Endothelial cell of umbilical vein (primary cell): ENCODE measurements at places on chromosomes 13 and 19. TPM values are rescaled to one million over a fixed set of nuclear protein-coding genes. Genes with fewer than 3 reads are reported as not detected.

- no peaks in the 10 kb centered on the region for H3K27me3 ChIP-seq
- no peak overlapping the region for H3K27ac ChIP-seq
- H3K36me3 ChIP-seq, result no peaks in the 10 kb centered on the region
Measured at GRCh38 chr13:108368250-108368905, 98.9 kb downstream of the TNFSF13B start.

DNA sequence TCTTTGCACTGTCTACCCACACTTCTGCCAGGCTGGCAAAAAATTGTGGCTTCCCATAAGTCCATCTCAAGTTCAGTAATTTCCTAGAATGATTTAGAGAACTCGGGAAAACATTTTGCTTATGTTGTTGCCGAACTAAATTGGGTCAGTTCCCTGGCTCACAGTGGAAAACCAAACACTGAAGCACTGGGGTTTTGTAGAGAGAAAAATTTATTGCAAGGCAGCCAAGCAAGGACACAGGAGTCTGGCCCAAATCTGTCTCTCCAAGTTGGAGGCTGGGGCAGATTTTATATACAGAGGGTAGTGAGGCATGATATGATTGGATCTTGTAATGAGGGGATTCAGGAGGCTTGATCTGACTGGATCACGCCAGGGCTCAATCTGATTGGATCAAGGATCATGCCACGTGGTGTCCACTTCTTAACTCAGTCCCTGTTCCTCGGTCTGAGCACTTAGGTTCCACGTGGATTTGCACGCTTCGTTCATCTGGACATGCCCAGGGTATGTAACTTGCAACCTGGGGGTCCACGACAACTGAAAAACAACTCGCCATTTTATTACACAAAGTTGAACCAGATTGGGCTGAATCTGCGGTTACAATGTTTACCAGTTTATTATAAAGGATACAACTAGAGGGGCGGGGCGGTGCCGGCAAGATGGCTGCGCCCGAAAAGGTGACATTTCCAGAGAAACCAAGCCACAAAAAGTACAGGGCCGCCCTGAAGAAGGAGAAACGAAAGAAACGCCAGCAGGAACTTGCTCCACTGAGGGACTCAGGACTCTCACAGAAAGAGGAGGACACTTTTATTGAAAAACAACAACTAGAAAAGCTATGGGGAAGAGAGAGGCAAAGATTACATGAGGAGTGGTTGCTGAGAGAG, 7.3 kb downstream of the CD209 start:
- H3K4me3 ChIP-seq, result no peak overlapping the region
- no peak overlapping the region for H3K27ac ChIP-seq
- H3K36me3 ChIP-seq, result no peaks in the 10 kb centered on the region
- no peaks in the 10 kb centered on the region for H3K4me1 ChIP-seq
- H3K27me3 ChIP-seq, result peaks cover 5% of the 10 kb centered on the region

DNA sequence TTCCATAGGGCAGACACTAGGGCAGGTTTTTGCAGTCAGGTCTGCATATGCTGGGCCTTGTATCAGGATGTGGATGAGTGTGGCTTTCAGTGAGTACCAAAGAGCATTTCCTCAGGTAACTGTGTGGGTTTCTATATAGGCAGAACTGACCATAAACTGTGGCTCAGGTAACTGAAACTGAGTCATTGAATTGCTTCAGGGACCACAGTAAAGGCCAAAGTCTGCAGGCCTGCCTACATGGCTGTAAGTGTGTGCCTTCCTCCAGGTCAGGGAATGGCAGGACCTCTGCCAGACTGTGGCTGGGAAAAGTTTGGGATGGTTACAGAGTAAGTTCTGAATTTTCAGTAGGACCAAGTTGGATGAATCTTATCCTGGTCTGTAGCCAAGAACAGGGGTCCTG, 85.6 kb downstream of the ZNF486 start:
- H3K4me3 ChIP-seq, result no peak overlapping the region
- no peaks in the 10 kb centered on the region for H3K27me3 ChIP-seq
- no peak for DNase-seq
- H3K27ac ChIP-seq, result no peak overlapping the region

DNA sequence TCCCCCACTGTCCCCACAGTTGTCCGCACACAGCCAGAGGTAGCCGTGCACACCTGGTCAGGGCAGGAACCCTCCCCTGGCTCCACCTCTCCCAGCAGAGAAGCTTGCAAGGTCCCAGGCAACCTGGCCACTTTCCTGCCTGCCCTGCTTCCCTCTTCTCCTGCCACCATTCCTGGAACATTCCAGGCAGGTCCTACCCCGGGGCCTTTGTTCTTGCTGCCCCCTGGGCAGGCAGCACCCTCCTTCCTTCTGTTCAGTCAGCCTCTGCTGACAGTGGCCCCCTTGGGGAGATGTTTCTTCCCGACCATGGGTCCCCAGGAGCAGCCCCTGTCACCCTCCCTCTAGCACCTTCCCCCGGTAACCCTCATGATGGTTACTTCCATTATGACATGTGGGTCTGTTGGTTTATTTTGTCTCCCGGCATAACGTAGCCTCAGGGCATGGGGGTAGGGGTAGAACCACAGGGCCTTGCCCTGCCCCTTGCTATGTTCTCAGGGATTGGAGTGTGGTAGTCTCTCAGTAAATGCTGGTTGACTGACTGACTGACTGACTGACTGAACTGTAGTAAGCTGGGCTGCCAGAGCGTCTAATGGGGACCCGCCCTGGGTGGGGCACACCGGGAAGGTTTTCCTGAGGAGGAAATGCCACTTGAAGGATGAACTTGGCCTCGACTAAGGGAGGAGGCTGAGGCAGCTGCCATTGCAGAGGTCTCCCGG, 10.8 kb downstream of the PAK4 start:
- no peak overlapping the region for H3K27ac ChIP-seq
- H3K4me3 ChIP-seq, result no peak overlapping the region
- H3K4me1 ChIP-seq, result peaks cover 13% of the 10 kb centered on the region
- H3K36me3 ChIP-seq, result no peaks in the 10 kb centered on the region

- no peak overlapping the region for H3K4me3 ChIP-seq
- no peaks in the 10 kb centered on the region for H3K4me1 ChIP-seq
- H3K36me3 ChIP-seq, result no peaks in the 10 kb centered on the region
- no peak overlapping the region for H3K27ac ChIP-seq
Measured at GRCh38 chr13:62320129-62321108, 904.8 kb upstream of the PCDH20 start.

DNA sequence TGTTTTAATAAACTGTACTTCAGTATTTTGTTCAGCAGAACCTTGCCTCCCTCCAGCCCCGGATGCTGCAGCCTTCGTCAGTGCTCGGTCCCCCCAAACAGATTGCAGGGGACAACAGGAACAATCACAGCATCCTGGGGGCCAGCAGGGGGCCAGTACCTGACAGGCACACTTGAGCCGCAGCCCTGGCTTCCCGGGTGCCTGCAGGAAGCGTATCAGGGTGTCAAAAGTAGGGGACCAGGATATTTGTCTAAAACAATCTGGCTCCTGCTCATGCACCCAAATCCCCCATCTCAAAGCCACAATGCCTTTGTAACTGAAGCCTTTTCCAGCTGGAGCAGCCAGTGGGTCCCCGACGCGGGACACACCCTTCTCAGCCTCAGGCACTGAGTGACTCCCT, 167.5 kb upstream of the TSHZ3 start:
- no peaks in the 10 kb centered on the region for H3K36me3 ChIP-seq
- H3K27ac ChIP-seq, result no peak overlapping the region
- no peaks in the 10 kb centered on the region for H3K4me1 ChIP-seq
- no peak overlapping the region for H3K4me3 ChIP-seq

DNA sequence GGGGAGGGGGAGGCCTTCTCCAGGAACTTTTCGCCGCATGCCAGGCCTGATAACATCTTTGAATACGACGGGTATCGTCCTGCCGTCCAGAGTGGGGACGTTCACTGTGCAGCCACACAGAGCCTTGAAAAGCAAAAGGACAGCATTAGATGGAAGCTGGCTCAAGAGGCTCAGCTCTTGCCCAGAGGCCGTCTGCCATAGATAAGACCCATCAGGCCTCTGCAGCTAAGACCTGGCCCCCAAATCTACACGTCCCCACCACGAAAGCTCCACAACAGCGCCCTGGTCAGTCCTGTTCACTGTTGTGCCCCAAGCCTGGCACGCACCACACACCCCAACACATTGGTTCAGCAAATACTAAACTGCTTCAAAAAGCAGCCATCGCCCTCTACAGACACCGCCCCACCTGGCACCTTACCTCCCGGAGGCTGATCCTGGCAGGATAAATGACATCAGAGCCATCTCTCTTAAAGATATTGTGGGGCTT, 2.1 kb downstream of the DNAJB1 start:
- H3K36me3 ChIP-seq, result peaks cover 13% of the 10 kb centered on the region
- no peak overlapping the region for H3K27ac ChIP-seq
- no peak for DNase-seq

DNA sequence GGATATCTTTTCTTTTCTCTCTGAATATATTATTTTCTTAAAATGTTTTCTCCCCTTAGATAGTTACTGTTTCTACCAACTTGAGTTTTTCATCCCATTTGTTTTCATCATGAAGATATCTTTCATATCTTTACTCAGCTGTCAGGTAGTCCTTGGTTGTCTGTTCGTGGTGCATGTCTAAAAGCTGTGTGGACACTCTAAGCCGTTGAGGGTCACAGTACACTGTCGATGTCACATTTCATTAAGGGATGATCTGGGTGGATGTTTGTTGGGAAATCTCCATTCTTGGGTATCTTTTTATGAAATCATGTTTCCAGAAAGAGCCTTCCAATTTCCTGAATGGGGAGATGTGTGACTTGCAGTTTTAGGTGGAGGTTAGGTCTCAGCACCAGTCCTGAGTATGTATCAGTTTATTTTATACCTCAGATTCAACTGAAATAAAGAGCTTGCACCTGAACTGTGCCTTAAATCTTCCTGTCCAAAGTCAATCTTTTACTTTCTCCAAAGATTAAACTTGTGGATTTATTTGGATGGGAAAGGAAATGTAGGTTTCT, 23.2 kb downstream of the ZMYM2 start:
- no peak overlapping the region for H3K4me3 ChIP-seq
- no peak for DNase-seq
- peaks cover 4% of the 10 kb centered on the region for H3K36me3 ChIP-seq
- no peak overlapping the region for H3K27ac ChIP-seq
- no peaks in the 10 kb centered on the region for H3K4me1 ChIP-seq
- H3K27me3 ChIP-seq, result no peaks in the 10 kb centered on the region

PINLYP gene
- 4.8 and 5.5 TPM in 2 replicates for polyA plus RNA-seq

SHISA7 gene
- polyA plus RNA-seq, result not detected in 2 replicates

LHFPL6 gene
- polyA plus RNA-seq, result 13.1 and 19.4 TPM in 2 replicates
